Activated CD4-positive, alpha-beta T cell treated with anti-CD3 and anti-CD28 coated beads for 48 hours (primary cell): ENCODE measurements at places on chromosomes 6 and 20.

- no peak for DNase-seq
These were observed 465.2 kb downstream of the PHF3 start for GRCh38 chr6:64100702-64101303.

DNA sequence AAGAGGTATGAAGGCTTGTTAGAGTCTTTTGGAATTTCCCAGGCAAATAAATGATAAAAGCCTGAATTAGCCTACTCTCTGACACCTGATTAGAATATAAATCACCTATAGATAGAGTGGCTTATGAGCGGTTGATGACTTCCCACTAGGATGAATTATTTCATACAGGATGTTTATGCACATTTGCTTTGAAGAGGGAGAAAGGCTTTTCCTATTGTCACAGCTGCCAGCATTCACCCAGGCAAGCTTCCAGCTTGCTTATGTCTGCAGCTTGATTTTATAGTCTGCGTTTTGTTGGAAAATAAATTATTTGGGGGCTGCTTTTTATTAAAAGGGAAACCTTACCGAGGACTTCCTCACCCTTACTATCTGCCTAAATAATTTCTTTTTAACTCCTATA lies 51.3 kb upstream of the EIF2S2 start:
- no peak for DNase-seq

GRCh38 chr20:36275011-36275410 lies 31.1 kb upstream of the DLGAP4 start:
- no peak for DNase-seq

GRCh38 chr6:165663736-165664558 lies 906 bp upstream of the PDE10A start:
- no peak for DNase-seq

- DNase-seq: peak; percentile 82
These were observed 41.9 kb upstream of the HFE start for GRCh38 chr6:26045065-26045927.

- no peak for DNase-seq
These were observed 50.1 kb upstream of the E2F3 start for GRCh38 chr6:20351534-20351933.

DNA sequence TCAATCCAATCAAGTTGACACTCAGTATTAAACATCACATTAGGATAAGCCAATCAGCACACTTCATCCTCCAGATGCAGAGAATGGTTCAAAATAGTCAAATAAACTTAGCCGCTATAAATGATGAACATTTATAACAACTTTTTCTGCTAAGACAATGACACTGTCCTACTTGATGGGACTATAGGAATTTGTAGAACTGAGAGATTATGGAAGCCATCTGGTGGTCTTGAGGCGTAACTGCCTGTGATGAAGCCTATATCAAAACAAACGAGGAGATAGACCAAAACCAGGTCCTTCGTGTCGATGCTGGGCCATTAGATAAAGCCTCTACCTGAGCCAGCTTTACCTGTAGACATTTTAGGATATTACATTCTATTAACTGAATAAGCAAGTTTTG lies 631.1 kb downstream of the COL12A1 start:
- no peak for DNase-seq
